Stimulated activated CD8-positive, alpha-beta memory T cell treated with anti-CD3 and anti-CD28 coated beads, Interleukin-4, amount 100 ng/mL, for 4 hours (primary cell): ENCODE measurements at places on chromosomes 2 and 18.

GRCh38 chr2:25805987-25806386 is 72.3 kb downstream of the ASXL2 start:
- DNase-seq: no peak

- no peak for DNase-seq
Measured at GRCh38 chr2:169303579-169304305, 58.6 kb downstream of the LRP2 start.

- no peak for DNase-seq
Measured at GRCh38 chr2:199144036-199144435, 313.7 kb downstream of the SATB2 start.

DNA sequence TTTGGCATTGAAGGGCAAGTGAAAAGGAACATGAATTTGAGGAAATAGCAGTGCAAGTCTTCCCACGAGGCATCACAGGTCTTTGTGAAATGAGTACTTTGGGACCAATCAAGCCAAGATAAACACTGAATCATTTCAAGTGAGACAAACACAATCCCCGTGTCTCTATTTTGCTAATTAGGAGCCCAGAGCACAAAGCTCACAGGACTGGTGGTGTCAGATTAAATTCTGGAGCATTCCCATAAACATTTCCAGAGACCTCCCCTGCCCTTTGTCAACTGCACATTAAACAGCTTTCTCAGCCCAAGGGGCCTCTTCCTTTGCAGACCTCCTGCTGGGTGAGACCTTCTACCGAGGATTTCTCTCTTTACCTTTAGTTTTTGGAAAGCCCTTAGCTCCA is 50.7 kb downstream of the DAPL1 start:
- DNase-seq: no peak

- no peak for DNase-seq
Measured at GRCh38 chr2:85834466-85834865, 54.3 kb downstream of the ST3GAL5 start.

DNA sequence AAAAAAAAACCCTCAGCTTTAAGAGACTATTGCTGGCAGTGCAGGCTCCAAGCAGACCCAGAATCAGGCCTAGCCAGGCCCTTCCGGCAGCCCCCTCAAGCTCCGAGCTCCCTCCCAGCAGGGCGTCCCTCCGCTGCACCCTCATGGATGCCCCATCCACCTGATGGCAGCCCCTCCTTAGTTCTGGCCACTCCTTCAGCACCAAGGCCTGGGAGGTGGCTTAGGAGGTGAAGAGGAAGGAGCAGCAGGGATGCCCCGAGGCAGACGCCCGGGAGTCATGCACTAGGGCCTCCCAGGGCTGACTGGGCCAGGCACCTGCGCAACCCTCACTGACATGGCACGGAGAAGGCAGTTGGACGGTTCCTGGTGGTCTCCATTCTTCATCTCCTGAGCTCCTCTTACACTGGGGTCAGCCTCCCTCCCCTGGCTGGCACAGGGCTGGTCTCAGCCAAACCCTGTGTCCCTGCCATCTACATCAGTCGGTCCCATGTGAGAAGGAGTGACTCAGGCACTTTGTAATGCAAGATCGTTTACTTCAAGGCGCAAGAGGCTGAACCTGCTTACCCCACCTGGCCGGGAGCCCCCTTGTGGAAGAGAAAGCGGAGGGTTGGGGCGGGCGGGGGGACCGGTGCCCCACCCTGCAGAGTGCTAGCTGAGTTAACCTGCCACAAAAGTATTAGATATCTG is 53.5 kb upstream of the ID2 start:
- no peak for DNase-seq

- DNase-seq: no peak
Measured at GRCh38 chr2:205738117-205738968, 56.0 kb downstream of the NRP2 start.

- no peak for DNase-seq
Measured at GRCh38 chr18:3340682-3341097, 78.8 kb downstream of the MYL12B start.
